ENCODE measurements at places on chromosomes 1 and 21. TPM values are rescaled to one million over a fixed set of nuclear protein-coding genes. Genes with fewer than 3 reads are reported as not detected.

Gene SPATA21
- 0.31 TPM for total RNA-seq

Gene GUCA2B
- total RNA-seq, result not detected

Gene CCDC17
- 0.94 TPM for total RNA-seq

Gene OR14K1
- 0.94 TPM for total RNA-seq

Gene SLC2A5
- 0.94 TPM for total RNA-seq

Gene CYP2J2
- 0.94 TPM for total RNA-seq

Measured in parietal lobe (tissue), 2 donors.